H4 (cell line): ENCODE measurements at places on chromosomes 5 and 9.

DNA sequence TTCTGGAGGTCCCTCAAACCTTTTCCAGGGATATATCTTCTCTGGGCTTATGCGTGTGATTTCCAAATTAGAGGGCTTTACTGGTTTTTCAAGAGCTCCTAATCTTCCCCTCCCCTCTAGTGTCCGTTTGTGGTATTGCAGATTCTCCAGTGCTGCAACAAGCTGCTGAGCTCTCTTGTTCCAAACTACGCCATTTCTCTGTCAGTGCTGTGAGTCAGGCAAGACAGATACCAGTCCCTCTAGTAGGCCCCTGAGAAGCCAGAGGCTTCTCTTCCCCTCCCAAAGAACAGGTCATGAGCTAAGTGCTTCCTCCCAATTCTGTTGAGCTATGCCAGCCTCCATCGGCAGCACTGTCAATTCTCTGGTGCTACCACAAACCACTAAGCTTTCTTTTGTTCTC, 149.5 kb downstream of the FANCC start:
- peak; percentile 80 for DNase-seq

DNA sequence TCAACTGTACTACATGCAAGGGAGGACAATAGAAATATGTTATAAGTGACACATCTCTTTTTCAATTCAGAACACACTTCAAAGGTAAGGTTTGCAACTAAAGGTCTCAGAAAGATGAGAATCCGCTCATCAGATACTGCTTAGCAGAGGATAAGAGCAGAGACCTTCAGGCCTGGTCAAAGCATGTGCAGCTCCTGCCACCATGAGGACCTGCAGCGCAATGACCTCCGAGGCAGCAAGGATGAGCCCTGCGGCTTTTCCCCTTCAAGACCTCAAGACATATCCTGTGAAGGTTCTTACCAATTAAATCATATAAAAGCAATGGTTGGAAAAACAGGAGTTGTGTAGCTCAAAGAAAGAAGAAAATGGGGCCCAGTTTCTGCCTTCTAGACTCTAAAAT, 135.8 kb downstream of the TRIM36 start:
- no peak for DNase-seq

DNA sequence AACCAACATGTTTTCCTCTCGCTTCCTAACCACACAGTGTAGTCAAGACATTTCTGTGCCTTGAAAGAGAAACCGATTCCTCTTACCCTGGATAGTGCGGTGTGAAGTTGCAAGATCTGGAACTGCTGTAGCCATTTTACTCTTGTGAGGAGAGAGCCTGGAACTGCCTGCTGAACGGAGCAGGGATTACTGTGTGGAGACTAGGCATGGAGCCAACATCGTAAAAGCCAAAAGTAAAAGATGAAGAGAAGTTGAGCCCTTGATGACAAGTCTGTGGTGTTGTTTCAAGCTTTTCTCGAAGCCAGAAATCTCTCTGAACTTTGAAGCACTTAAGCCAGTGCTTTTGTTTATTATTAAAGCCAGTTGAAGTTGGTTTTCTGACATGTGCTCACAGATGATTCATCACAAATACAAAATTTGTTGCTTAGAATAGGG, 110.1 kb upstream of the GRIN3A start:
- peak; percentile 70 for DNase-seq

DNA sequence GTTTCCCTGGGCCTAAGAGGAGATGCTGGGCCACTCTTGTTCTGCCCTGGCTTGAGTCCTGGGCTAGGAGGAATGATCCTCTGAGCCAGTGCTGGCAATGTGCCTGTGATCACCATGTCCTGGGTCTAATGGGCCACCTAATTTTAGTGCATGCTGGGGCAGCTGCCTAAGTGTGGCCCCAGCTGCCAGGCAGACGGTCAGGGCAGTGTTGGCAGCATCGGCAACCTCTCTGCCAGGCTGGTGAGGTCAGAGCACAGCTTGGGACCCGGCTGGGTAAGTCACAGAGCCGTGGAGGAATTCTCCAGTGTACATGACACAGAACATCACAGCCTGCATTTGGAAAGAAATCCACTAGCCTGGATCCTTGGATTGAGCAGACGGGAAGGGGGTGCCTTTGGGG, 21.4 kb upstream of the PITX1 start:
- DNase-seq = no peak

DNA sequence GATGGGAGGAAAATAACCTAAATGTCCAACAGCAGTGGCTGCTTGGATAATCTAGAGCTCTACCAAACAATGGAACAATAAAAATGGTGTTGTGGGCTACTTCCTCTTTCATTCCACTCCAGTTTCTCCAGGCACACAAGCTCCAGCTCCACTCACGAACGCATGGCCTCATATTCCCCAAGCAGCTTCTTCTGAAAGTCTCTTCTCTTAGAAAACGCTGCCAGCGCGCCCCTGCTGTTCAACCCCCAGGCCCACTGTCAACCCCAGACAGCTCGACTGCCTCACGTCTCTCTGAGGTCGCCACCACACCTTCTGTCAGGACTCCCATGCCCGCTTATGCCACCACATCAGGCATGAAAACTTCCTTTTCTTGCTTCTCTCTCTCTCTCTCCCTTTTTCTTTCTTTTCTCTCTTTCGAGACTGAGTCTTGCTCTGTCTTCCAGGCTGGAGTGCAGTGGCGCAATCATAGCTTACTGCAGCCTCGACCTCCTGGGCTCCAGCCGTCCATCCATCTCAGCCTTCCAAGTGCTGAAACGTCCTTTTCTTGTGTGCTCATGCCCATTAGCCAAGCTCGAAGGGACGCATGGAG, 16.2 kb downstream of the OR2V2 start:
- no peak for DNase-seq

GRCh38 chr9:36597412-36598178, 24.9 kb downstream of the MELK start:
- peak; percentile 69 for DNase-seq

GRCh38 chr5:50958852-50959457, 292.5 kb downstream of the PARP8 start:
- DNase-seq = peak; percentile 38

DNA sequence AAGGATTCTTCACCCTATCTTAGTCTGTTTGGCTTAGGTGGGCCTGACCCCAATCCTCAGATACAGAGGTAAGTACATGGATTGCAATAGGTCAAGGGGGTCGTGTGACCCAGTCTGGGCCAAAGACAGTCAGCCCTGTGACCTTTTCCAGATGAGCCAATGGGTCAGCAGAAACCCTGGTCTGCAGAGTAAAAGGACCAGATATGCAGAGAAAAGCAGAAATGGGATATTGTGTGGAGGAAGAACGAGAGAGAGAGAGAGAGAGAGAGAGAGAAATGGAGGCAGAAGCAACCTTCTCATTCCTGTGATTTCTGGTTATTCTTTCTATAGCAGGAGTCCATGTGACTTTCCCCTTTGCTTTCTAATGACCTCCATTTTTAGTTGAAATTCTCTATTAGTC, 40.4 kb upstream of the CRB2 start:
- no peak for DNase-seq

DNA sequence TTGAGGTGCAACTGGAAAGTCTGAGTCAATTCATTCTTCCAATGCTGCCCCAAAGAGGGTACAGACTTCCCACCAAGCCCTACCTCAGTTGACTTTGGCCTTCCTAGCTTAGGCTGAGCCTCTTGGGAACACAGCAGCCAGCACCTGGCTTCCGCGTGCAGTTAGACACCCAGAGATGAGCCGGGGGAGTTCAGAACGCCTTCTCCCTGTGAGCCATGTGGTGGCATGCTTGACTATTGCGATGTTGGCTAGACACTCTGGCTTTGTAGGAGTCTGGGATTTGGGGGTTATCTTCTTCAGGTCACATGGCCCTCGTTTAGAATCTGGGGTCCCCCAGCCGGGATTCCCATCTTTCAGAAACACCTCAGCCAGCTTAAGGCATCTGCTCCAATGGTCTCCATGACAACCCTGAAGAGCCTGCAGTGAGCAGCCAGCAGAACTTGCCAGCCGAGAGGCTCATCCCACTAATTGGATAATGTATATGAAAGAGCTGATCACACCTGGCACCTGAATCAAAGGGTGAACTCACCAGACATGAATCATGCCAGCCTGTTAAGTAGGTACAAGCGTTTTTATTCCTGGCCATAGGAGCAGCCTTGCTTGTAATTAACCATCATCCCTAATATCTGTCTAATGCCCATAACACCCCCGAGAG, 167.5 kb downstream of the SYK start:
- no peak for DNase-seq

GRCh38 chr5:18720002-18720401, 1085.7 kb downstream of the TAF11L14 start:
- DNase-seq = no peak
